ENCODE measurements at places on chromosomes 7 and 10.

GRCh38 chr10:70584909-70585544 lies 17.5 kb downstream of the PRF1 start:
- DNase-seq: no peak

DNA sequence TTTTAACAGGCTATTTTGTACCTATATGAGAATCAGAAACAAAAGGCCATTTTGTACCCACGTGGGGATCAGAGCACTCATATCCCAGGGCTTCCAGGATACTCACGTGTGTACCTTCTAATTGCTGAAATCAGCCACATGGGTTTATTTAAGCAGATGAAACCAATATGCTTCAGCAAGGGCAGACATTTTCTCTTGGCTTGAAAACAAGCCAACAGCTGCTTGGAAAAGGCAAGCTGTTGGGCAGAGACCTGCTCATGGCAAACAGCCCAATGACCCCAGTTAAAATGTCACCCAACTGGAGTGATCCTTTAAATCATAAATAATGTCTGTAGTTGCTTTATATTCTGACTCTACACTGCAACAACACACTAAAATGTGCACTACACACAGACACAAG lies 26.5 kb upstream of the TOMM7 start:
- DNase-seq: no peak

- no peak for DNase-seq
Measured at GRCh38 chr7:159098424-159098786, 46.3 kb downstream of the VIPR2 start.

- no peak for DNase-seq
Measured at GRCh38 chr7:91127959-91128358, 136.3 kb upstream of the FZD1 start.

DNA sequence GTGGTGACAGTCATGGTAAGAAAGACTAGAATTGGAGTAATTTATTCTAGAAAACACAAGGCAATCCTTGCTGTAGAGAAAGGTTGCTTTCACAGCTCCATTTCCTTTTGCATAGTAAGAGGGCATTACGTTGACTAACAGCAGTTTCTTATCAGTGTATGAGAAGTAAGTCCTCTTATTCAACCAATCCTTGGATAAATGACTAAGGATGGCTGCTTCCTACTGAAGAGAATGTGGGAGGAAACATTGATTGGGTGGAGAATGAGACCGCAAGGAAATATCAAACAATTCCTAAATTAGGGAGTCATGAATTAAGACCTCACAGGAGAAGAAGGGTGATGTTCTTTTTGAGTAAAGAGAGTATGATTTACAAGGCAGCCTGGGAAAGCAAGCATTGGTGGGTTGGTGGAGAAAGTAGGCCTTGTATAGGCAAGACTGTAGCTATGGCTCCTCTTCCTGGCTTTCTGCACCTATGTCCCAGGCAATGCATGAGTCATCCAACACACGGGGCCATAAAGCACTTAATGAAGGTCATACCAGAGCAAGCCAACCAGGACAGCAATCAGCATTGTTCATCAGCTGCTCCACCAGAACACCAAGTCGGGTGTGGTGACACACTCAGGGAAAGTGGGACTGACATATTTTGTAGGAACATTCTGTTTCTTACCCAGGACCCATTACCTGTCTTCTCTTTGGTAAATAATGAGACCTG lies 5.6 kb downstream of the MGAM start:
- DNase-seq: no peak

DNA sequence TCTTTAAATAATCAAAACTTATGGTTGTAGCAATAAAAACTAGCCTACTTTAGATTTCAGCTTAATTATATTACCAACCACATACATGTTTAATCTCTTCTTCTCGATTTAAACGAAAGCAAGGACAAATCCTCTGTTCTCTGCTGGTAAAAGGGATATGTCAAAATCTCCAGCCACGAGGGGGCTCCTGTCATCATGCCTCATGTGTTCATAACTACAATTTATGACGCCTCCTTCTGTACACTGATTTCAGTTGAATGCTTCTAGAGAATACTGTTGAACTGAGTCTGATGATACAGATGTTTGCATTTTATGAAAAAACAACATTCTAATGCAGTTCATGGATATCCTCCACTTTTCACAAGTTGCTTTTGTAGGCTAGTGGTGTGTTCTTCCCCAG lies 220.0 kb upstream of the DPP6 start:
- DNase-seq: no peak

GRCh38 chr7:116180302-116180701 lies 30.0 kb upstream of the TES start:
- no peak for DNase-seq

GRCh38 chr7:84900215-84900614 lies 286.6 kb downstream of the SEMA3D start:
- DNase-seq: no peak
